CD4-positive, alpha-beta T cell treated with Interleukin-15 for 4 hours (primary cell): ENCODE measurements at places on chromosomes 5 and 9.

DNA sequence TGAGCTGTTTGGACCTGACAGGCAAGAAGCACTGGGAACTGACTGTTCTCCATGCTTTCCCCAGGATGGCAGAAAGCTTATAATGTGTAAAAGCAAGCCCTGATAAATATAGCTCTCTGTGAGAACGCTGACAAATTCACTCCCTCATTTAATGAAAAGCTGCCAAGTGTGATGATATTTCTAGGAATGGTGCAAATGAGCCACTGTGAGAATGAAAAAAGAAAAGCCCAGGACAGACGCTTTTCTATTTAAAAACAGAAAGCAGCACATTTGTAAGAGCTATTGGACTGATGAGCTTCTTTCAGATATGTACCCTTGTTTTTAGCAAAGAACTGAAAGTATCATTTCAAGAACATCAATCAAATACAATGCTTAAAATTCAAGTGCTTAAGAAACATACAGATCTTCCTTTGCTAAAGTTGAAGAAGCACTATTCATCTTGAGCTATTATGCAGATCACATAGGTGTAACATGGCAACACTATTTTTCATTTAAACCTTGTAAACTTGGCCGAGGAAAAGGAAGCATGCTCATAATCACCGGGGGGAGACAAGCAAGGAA lies 842.6 kb upstream of the ACO1 start:
- DNase-seq: no peak

GRCh38 chr9:83296123-83296522 lies 233.2 kb upstream of the RASEF start:
- DNase-seq: no peak

DNA sequence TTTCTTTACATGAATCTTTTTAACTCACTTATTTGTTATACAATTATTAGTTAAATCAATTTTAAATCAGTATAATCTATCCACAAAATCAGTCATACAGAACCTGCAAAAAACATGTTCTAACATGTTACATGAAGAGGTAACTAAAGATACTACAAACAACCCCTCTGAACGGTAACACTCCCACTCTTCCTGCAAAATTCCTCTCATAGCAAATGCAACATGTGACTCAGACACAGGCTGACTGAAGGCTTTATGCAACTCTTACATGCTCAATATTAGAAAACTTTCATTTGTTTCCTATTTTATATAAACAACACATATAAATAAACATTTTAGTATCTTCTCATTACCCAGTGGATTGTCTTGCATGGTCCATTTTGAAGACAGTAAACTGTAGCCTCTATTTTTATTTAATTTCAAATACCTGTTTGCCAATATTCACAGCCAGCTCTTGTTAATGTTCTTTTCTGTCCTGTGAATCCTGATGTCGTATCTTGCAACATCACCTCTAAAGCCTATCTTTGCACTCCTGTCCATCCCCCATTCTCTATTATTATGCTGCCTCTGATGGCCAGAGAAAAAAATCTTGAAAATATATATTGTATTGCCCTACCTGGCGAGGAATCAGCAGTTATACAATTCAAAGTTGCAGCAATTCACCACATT lies 100.5 kb upstream of the CCDC152 start:
- DNase-seq: no peak

GRCh38 chr9:13266167-13266566 lies 13.3 kb downstream of the MPDZ start:
- no peak for DNase-seq

DNA sequence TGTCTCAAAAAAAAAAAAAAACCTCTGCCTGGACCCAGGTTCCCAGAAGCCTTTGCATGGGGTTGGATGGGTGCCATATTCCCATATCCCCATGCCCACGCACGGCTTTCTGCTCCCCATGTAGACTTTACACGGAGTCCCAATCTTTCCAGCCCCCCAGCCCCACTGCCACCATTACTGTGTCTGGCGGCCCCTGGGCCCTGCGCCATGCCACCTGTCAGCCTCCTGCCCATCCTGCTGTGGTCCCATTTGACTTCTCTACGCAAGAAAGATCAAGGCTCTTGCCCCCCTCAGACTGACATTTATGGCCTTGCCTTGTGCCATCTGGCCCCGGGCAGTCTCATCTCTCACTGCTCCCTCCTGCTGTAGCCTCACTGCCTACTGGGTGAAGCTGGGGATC lies 6.5 kb upstream of the AK1 start:
- no peak for DNase-seq

DNA sequence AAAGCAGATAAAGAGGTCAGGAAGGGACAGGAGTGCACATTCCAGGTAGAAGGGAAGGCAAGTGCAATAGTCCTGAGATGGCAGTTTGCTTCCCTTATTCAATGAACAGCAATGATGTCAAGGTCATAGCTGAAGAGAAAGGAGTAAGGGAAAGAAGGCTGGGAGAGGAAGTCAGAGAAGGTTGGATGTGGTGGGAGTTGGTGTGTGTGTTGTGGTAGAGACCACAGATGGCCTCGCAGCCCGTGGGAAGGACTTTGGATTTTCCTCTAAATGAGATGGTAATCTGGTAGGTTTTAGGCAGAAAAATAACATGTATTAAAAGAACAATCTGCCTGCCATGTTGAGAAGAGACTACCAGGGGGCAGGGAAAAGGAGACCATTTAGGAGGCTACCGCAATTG lies 25.1 kb upstream of the LPAR1 start:
- DNase-seq: no peak

DNA sequence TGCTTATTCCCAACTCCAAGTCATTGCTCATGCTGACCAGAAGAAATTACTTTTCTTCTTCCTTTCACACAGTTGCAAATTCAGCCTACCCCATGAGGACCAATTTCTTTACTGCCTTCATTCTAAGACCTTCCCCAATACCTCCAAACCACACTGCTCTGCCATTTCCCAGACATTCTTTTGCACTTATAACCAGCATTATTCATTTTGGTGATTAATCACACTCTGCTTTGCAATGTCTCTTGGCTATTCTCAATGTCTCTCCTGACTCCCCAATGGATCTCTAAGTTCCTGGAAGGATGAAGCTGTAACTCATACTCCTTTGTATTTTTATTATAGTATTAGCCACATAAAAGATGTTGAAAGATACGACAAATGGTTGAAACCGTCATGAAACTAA lies 105.7 kb upstream of the RANBP3L start:
- no peak for DNase-seq

GRCh38 chr5:35248843-35249780 lies 18.8 kb upstream of the PRLR start:
- DNase-seq: no peak

GRCh38 chr9:117541181-117541580 lies 126.3 kb upstream of the ASTN2 start:
- DNase-seq: no peak

DNA sequence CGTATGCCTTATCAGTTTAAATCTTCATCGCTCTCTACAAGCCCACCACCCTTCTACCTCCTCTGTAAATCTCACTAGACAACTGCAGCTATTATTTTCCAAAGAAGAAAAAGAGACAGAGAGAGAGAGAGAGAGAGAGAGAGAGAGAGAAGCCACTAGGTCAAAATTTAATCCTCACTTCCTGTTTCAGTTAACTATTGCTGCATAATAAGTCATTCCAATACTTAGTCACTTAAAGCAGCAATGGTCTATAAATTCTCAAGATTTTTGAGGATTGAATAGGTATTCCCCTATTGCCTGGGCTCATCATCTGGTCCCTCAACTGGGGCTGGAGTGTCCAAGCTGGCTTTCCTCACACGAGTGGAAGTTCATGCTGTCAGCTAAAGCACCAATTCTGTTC lies 68.8 kb downstream of the ITGA1 start:
- no peak for DNase-seq

DNA sequence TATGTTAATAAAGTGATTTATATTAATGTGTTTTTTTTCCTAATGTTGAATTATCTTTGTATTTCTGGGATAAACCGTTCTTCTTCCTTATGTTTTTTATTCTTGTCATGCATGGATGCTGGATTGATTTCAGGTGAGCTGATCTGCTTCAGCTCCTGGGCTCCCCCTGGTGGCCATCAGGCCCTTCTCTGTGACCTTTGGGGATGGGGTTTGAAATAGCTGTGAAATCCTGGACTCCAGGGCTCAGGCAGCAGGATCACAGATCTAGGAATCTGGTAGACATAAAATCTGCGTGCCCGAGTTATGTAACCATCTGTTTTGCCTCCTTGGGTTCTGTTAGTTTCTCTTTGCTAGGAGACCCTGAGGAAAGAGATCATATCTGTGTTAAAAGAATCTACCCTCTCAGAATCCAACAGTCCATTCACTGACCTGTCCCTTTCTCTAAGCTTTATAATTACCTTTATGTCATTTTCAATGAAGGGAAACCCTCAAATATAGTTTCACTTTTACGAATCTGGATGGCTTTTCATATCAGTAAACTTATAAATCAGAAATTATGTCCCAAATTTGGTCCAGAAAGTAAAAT lies 12.2 kb upstream of the OR13J1 start:
- DNase-seq: peak; percentile 75

DNA sequence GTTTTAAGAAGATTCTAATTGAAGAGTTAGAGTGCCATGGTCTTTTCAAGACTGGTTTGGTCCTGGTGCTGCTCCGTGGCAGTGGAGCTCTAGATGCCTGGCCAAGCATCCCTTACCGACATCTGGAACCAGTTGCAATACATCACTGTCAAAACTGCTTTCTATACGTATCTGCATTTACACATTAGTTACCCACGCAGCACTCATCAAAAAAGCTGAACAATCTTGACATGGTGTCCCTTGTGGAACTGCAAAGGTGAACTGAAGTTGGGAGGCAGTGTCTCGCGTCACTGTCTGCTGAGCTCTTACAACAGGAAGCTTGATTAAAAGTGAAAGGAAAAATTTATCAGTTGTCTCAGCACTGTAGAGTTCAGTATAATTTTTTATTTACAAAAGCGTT lies 82.6 kb downstream of the PBX3 start:
- DNase-seq: peak; percentile 63

GRCh38 chr5:5644249-5644648 lies 221.8 kb downstream of the ICE1 start:
- DNase-seq: no peak

GRCh38 chr5:131163276-131164119 lies 1.6 kb downstream of the HINT1 start:
- DNase-seq: no peak

DNA sequence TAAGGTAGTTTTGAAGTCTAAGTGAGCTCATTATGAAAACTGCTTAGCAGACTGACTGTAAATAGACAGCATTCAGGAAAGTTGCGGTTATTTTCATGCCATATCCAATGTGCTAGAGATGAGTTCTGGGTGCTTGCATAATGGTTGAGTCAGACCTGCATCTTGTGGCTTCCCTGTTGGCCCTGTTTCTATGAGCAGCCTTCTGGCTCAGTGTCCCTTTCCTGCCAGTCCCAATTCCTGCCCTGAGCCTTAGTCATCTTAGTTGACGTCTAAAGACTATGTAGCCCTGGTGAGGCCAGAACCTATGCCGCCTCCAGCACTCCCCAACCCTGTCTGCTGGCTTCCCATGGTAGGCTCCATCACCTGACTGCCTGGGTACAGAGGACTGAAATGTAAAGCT lies 76.3 kb upstream of the TNFSF8 start:
- peak; percentile 31 for DNase-seq

DNA sequence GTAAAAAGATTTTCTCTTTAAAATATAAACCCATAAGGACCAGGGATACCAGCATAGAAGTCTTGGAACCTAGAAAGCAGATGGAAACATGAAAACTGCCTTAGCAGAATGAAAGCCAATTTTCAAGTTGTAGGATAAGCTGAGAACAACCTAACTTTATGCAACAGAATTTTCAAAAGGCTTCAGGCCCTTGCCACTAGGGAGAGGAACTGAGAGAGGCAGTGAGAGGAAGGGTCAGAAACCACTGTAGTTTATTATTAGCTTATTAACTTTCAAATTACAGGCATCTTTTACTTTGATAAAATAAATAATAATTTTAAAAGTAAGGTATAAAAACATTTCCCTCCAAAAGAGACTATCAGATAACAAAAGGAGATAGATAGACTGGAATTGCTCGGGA lies 33.4 kb downstream of the FAM81B start:
- no peak for DNase-seq

DNA sequence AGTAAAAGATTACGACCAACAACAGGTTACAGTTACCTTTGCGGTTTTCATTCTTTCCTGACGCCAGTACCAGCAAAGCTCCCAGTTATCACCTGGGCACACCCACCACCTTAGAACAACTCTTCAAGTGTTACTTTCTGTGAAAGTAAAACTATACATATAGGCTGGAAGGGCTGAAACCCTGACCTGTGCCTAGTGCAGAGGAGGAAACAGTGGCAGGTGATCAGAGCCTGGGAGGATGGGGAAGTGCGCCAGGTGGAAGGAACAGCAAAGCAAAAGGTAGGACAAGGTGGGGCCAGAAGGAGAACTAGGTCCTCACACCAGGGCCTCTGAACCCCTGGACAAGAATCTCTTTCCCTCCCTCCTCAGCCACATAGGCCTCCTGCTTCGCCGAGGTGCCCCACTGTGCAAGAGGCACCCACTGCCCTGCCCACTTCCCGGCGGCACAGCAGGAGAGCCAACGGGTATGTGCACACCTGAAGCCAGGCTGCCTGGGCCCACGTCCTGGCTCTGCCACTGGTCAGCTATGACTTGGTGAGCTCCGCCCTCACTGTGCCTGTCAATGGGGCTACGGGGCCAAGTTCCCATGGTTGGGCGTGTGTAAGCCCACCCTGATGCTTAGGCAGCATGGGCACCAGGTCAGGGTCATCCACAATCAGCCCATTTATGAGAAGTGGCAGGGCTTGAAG lies 26.9 kb downstream of the BICD2 start:
- DNase-seq: no peak

DNA sequence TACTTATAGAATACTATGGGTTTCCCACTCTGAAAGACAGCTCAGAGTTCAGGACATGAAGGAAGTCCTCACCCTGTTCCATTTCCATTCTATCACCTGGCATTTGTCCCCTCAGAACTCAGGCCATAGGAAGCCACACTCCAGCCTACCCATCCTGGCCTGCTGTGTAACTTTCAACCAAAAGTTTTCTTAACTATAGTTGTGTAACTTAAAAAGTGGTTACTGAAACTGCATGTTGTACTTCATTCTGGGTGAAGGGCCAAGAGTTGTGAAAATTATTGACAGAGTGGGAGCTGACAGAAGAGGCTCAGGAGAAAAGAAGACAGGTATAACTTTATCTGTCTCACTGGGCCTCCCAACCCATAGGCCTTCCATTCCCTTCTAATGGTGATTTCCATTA lies 212.5 kb downstream of the RAB3C start:
- no peak for DNase-seq

DNA sequence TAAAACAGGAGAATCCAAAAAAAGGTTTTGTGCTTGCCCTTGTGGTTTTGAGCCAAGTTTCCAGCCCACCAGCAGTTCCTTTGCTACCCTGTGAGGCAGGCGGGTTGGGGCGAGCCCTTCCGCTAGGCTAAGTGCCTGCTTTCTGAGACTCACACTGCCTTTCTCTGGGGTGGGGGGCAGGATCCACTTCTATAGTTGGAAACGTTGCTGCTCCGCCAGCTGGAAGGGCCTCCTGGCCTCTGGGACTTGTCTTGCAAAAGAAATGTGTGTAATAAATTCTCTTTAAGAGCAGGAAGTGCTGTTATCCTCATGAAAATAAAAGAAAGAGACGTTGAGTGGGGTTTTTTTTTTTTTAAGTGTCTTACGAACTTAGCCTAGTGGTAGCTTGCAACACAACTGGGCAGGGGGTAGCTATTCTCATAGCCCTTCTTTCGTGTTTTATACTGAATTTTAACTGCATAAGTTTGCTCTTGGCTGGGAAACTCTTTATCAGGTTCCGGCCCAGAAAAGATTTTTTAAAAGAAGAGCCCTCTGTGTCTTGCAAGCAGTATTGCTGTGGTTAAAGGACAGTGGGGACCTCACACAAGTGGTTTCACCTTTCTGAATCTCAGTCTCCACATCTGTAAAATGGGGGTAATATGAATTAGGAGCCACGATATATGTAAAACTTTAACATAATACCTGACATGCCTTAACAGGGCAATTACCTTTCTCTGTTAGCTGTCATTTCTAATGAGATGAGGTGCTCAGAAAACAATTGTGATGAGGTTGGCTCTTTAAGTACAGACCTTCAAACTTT lies 19.8 kb downstream of the JADE2 start:
- no peak for DNase-seq
